CD4-positive, CD25-positive, alpha-beta regulatory T cell (primary cell): ENCODE measurements at places on chromosomes 16 and 17.

DNA sequence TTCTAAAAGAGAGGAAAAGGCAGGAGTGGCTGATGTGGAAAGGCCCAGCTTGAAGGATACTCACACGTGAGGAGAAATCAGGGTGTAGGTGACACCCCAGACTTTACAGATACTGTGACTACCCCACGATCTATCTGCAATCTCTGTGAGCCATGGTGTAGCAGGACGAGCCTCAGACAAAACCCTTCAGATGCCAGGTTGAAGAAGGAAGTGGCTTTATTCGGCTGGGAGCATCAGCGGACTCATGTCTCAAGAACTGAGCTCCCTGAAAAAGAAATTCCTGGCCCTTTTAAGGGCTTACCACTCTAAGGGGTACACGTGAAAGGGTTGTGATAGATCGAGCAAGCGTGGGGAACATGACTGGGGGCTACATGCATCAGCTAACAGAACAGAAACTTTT lies 4.7 kb upstream of the SLC6A4 start:
- no peak overlapping the region for H3K27ac ChIP-seq
- H3K4me1 ChIP-seq, result peaks cover 15% of the 10 kb centered on the region
- H3K36me3 ChIP-seq, result no peaks in the 10 kb centered on the region
- H3K4me3 ChIP-seq, result no peak overlapping the region
- no peak for DNase-seq

- peak within 1 kb of the TSS; percentile 75 for H3K4me3 ChIP-seq
- DNase-seq, result peak; percentile 66
- H3K4me1 ChIP-seq, result peaks cover 33% of the 10 kb centered on the region
- H3K36me3 ChIP-seq, result peaks cover 7% of the 10 kb centered on the region
- peak within 1 kb of the TSS; percentile 78 for H3K27ac ChIP-seq
Measured at GRCh38 chr17:29566473-29567303, at the start of gene ABHD15. Gene ABHD15, minus strand, starts transcription at chr17:29567037. Its CDS starts 71 bp downstream, at chr17:29566966.

DNA sequence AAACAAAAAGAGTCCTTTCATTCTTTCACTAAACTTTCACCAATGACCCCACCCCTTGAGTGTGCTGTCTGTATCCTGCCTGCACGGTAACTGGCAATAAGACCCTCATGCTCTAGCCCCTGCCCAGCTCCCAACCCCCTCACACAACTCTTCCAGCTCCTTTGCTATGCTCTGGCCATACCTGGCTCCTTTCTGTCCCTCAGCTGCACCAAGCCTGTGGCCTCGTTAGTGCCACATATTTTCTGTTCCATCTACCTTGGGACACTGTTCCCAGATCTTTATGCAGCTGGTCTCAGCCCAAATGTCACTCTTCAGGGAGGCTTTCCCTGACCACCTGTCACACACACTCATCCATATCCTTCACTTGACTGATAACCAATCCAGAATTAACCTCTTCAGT lies 47.3 kb downstream of the C16orf82 start:
- H3K27me3 ChIP-seq, result peaks cover 2% of the 10 kb centered on the region
- no peak for DNase-seq
- H3K4me3 ChIP-seq, result no peak overlapping the region
- H3K27ac ChIP-seq, result no peak overlapping the region
- H3K4me1 ChIP-seq, result peaks cover 10% of the 10 kb centered on the region

- H3K4me1 ChIP-seq, result no peaks in the 10 kb centered on the region
- peaks cover 23% of the 10 kb centered on the region for H3K36me3 ChIP-seq
- no peak overlapping the region for H3K27ac ChIP-seq
Measured at GRCh38 chr17:57395721-57396321, 139.5 kb downstream of the MSI2 start.

GRCh38 chr17:78425429-78425828 lies 47.0 kb downstream of the PGS1 start:
- DNase-seq, result no peak
- H3K4me3 ChIP-seq, result no peak overlapping the region
- H3K36me3 ChIP-seq, result peaks cover 70% of the 10 kb centered on the region
- no peaks in the 10 kb centered on the region for H3K27me3 ChIP-seq

- no peaks in the 10 kb centered on the region for H3K36me3 ChIP-seq
- peaks cover 3% of the 10 kb centered on the region for H3K4me1 ChIP-seq
- H3K27me3 ChIP-seq, result no peaks in the 10 kb centered on the region
- no peak for DNase-seq
- no peak overlapping the region for H3K27ac ChIP-seq
Measured at GRCh38 chr17:1412185-1413110, 12.4 kb upstream of the YWHAE start.

DNA sequence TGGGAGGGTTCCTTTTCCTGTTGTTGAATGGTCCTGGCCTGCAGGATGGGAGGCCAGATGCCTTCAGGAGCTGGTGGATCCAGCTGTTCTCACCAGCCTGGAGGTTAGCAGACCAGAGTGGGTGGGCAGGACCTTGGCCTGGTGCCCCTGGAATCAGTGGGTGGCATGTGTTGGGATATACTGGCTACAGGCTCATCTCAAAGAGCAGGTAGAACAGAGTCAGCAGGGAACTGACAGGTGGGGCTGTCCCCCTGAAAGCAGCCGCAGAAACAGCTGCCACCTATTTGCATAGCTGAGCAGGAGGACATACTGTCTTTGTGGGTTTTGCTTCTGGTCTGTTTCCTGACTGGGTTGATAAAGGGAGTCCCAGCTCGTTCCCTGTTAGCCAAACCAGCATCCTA lies 144.1 kb downstream of the RAB11FIP4 start:
- peaks cover 24% of the 10 kb centered on the region for H3K36me3 ChIP-seq
- H3K27ac ChIP-seq, result no peak overlapping the region
- H3K4me3 ChIP-seq, result no peak overlapping the region
- H3K4me1 ChIP-seq, result peaks cover 11% of the 10 kb centered on the region

- no peak overlapping the region for H3K4me3 ChIP-seq
- no peaks in the 10 kb centered on the region for H3K36me3 ChIP-seq
- H3K27me3 ChIP-seq, result no peaks in the 10 kb centered on the region
- no peak overlapping the region for H3K27ac ChIP-seq
- no peak for DNase-seq
Measured at GRCh38 chr17:17411692-17412091, 65.1 kb upstream of the MED9 start.

DNA sequence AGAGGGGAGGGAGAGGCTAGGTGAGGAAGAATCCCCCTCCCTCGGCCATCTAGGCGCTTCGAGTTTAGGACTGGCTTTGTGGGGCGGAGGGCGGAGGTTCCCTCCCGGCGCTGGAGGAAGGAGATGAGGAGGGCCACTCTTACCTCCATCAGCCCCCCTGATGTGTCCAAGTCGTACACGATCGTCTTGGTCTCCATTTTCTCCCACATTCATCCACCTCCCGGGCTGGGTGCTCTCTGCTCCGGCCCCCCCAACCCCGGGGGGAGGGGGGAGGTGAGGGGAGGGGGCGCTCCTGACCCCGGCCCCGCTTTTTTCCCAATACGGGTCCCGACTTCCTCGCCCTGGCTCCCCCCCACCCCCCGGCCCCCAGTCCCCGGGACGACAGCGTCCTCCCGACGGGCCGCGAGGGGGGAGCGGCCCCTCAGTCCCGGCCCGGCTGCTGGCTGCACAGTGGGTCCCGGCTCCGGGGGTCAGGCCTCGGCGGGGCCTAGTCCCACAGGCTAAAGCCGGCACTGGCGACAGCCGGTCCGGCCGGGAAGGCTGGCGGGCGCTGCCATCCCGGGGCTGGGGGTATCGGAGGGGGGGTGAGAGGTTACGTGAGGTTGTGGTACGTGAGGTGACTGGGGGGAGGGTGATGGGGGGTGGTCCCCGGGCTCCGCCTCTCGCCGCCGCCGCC lies 428 bp downstream of the PHF12 start:
- no peaks in the 10 kb centered on the region for H3K27me3 ChIP-seq
- peak overlapping the region; percentile 92 for H3K27ac ChIP-seq
- peaks cover 50% of the 10 kb centered on the region for H3K4me1 ChIP-seq
- no peak for DNase-seq
- peak overlapping the region; percentile 80 for H3K4me3 ChIP-seq
- H3K36me3 ChIP-seq, result no peaks in the 10 kb centered on the region

- H3K4me3 ChIP-seq, result no peak overlapping the region
- H3K27ac ChIP-seq, result no peak overlapping the region
- peaks cover 3% of the 10 kb centered on the region for H3K4me1 ChIP-seq
- DNase-seq, result no peak
Measured at GRCh38 chr17:42038221-42038973, 12.0 kb downstream of the C17orf113 start.

GRCh38 chr17:67359960-67360791 lies 6.2 kb downstream of the PSMD12 start:
- H3K36me3 ChIP-seq, result peaks cover 43% of the 10 kb centered on the region
- H3K27ac ChIP-seq, result peak overlapping the region; percentile 68
- H3K4me1 ChIP-seq, result peaks cover 59% of the 10 kb centered on the region

DNA sequence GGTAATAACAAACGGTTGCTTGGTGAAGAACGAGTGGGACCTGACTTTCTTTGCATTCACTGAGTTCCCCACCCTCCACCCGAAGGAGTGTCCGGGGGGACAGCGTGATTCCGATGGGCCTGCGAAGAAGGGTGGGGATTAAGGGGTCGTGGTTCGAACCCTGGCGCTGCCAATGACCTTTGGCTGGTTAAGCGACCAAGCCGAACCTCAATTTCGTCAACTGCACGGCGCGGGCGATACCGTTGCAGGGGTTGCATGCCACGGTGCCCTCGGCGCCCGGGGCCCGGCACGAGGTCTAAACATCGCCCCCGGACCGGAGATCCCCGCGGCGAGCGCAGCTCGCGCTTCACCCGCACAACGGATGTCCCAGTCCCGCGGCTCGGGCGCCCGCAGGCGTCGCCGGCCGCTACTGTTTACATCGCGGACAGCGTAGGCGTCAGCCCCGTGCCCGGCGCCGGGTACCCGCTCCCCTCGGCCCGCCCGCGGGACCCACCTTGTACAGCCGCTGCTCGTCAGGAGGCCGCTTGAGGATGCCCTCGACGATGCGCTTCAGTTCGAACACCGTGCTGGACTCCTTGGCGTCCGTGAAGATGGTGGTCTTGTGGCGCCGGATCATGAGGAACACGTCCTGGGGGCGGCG lies 460 bp downstream of the ELOB start:
- H3K36me3 ChIP-seq, result peaks cover 25% of the 10 kb centered on the region
- H3K4me3 ChIP-seq, result peak overlapping the region; percentile 78
- DNase-seq, result peak; percentile 51
- H3K4me1 ChIP-seq, result peaks cover 33% of the 10 kb centered on the region
- H3K27ac ChIP-seq, result peak overlapping the region; percentile 68

GRCh38 chr16:30418350-30419181 lies 11.2 kb downstream of the ZNF771 start:
- peaks cover 7% of the 10 kb centered on the region for H3K36me3 ChIP-seq
- no peak overlapping the region for H3K4me3 ChIP-seq
- peaks cover 16% of the 10 kb centered on the region for H3K4me1 ChIP-seq
- H3K27ac ChIP-seq, result peak overlapping the region; percentile 82
- no peaks in the 10 kb centered on the region for H3K27me3 ChIP-seq

DNA sequence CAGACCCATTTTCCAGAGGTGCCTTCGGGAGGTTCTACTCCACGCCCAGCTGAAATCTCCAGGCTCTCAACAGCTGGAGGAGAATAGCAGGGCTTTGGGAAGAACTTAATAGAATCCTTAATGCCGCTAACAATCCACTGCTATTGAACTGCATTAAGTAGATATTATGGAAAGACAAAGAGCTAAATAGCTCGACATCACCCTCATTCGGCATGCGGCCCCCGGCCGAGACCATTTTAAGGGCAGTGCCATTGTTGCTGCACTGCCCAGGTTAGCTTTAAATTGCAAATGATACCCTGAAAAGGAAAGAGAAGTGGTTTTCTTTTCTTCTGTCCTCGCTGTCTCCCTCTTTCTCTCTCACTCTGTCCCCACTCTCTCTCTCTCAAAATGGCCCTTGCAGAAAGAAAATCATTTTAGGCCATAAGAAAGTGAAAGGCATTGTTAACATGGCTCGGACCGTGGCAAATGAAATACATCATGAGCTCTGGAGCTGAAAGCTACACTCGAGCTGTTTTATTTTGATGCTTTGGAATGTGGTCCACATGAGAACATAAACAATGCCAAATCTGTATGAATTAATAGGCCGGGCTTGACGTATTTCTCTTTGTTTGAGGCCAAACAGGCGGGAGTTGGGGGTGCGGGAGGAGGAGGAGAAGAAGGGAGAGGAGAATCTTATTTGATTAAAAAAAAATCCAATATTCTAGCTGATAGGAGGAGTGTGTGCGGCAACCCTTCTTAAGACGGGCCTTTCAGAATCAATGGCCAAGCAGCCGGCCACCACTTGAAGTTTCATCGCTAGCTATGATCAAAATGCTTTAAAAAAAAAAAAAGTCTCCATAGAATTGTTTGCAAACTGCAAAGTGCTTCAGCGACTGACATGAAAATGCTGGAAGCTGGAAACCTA lies 298.8 kb upstream of the IRX3 start:
- DNase-seq, result no peak
- no peak overlapping the region for H3K4me3 ChIP-seq

DNA sequence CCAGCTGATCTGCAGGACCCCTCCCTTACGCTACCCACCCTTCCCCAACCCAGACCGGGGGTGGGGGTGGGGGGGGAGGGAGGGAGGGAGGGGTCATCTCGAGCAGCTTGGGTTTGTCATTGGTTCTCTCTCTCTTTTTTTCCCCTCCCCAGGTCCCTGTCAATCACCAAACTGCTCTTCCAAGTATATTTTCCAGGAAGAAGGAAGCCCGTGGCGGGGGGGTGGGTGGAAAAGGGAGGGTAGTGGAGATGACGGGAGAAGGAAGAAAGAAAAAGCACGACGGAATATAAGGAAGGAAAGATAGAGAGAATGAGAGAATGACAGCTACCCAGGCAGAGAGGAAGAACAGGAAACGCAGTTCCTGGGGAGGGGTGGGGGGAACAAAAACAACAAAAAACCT lies 17.9 kb downstream of the SALL1 start:
- no peaks in the 10 kb centered on the region for H3K4me1 ChIP-seq
- no peak for DNase-seq
- H3K36me3 ChIP-seq, result no peaks in the 10 kb centered on the region
- H3K27ac ChIP-seq, result no peak overlapping the region

- no peak overlapping the region for H3K4me3 ChIP-seq
- H3K27ac ChIP-seq, result no peak overlapping the region
- H3K4me1 ChIP-seq, result no peaks in the 10 kb centered on the region
- peaks cover 1% of the 10 kb centered on the region for H3K27me3 ChIP-seq
- H3K36me3 ChIP-seq, result no peaks in the 10 kb centered on the region
Measured at GRCh38 chr17:52047086-52047485, 111.4 kb downstream of the CA10 start.

DNA sequence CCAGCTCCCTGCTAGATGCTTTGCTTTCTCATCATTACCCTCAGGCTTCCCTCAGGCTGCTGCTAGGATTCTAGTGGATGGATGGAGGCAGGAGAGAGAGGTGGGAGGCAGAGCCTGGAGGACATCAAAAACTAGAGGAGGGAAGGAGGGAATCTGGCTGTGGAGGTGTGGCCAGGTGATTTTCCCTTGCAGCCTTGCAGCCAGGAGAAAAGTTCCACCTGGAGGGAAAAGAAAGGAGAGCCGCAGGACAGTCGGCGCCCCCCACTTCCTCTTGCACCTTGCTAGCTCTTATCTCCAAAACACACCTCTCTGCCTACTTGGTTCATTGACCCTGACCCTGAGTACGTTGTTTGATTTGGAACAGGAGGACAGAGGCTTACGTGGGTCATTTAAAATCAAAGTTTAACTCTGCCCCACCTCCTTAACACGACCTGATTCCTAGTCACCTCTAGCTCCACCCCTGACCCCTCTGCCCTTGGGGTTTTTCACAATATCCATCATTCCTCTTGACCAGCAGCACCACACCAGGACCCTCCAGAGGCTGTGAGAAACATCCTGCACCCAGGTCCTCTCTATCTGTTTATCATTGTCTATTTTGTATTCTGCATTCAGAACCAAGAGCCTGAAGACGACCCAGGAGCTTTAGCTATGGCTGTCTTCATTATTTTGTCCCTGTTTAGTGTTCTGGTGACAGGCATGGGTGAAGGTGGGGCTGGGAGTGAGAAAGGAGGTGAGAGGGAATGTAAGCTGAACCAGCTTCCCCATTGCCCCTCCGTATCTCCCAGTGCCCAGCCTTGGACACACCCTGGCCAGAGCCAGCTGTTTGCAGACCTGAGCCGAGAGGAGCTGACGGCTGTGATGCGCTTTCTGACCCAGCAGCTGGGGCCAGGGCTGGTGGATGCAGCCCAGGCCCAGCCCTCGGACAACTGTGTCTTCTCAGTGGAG lies 15.9 kb downstream of the AOC3 start:
- H3K4me3 ChIP-seq, result no peak overlapping the region
- H3K36me3 ChIP-seq, result no peaks in the 10 kb centered on the region
- no peak overlapping the region for H3K27ac ChIP-seq
